ENCODE measurements at places on chromosomes 1 and 21.

GRCh38 chr1:188365874-188366273 lies 1537.1 kb downstream of the PLA2G4A start:
- DNase-seq, result no peak

- DNase-seq, result no peak
Observed at GRCh38 chr1:173478094-173478674, 1.0 kb downstream of the PRDX6 start.

DNA sequence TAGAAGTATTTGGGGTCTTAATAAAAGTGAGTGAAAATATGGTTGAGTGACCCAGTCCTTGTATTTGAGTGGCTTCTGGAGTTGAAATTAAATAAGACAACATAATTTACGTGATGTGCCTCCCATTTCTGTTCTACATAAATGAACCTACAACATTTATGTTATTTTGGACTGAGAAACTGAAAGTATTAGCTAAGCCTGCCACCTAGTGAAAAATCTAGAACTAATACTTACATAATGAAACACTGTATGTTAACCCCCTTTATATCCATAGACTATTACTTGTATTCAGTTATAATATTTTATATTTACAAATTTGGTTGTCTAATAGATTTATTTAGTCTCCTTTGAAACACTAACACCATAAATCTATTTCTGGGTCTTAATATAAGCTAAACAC lies 298.9 kb downstream of the KCNT2 start:
- no peak for DNase-seq

GRCh38 chr1:46613661-46614603 lies 2.7 kb downstream of the MOB3C start:
- peak; percentile 10 for DNase-seq

DNA sequence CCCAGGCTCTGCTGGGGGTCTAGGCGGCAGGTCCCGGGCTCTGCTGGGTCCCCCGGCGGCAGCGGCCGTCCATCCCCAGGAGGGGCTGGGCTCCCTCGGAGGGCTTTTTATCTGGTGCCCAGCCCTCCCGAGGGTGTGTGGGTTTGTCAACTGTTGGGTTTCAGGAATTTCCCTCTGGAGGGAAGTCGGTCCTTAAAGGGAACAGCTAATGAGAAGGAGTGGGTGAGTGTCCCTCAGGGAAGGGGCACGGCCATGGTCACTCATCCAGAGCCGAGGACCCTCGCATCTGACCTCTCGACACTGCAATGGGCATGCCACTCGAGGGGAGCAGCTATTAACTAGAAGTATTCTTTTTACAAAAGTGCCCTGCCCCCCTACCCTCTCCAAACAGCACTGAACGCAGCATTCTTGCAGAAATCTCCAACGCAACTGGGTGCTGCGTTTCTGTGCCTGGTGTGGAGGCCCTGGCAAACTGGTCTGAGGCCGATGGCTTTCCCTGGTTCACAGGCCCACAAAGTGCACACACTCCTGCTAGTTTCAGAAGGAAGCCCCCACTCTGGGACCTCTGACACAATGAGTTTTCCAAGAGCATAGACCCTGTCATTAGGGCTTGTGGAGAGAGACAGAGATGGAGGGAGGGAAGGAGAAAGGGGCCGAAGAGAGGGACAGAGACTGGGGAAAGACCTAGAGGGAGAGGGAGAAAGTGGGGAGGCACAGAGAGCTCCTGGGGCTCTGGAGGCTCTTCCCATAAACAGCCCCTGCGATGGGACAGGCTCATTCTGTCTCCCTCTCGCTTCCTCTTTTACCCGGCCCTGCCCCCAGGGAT lies 1.0 kb upstream of the TSPEAR start:
- no peak for DNase-seq

- no peak for DNase-seq
Observed at GRCh38 chr1:65264197-65264929, 45.0 kb upstream of the DNAJC6 start.

DNA sequence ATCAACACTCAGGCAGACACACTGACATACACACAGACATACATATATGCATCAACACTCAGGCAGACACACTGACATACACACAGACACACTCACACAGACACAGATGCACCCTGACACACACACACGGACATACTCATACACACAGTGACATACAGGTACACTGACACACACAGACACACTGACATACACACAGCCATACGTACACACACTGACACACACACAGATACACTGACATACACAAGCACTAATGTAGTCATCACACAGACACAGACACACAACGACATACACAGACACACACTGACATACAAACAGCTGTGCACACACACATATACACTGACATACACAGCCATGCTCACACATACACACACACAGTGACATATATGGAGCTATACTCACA lies 131.0 kb upstream of the CSF3R start:
- no peak for DNase-seq

- no peak for DNase-seq
Observed at GRCh38 chr1:10764296-10764798, 32.1 kb downstream of the CASZ1 start.
